Stimulated activated naive CD8-positive, alpha-beta T cell treated with anti-CD3 and anti-CD28 coated beads, Interleukin-15, amount 100 ng/mL, for 72 hours (primary cell): ENCODE measurements at places on chromosomes 11 and 22.

GRCh38 chr22:46180370-46181137, 30.2 kb downstream of the PPARA start:
- DNase-seq = peak; percentile 24

DNA sequence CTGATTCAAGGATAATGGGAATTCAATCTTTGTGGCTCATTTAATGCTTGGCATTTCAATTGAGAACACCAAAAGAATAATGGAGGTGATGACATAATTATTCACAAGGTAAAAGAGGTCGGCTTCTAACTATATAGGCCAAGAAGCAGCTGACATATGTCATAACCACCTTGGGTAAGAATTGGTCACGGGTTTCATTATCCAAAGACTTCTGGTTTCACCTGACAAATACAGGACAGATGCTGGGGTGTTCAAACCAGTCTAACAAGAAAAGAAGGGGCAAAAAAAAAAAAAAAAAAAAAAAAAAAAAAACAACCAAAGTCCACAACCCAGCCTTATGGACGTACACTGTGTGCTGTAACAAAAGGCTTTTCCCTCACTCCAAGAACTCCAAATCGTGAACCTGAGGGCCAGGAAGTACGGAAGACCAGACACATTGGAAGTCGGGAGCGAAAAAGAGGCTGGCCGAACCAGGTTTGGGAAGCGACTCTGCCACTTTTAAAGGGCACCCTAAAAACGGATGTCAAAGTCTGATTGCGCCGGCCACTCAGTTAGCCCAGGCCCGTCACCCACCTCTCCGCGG, 385 bp downstream of the HARBI1 start:
- DNase-seq = no peak

DNA sequence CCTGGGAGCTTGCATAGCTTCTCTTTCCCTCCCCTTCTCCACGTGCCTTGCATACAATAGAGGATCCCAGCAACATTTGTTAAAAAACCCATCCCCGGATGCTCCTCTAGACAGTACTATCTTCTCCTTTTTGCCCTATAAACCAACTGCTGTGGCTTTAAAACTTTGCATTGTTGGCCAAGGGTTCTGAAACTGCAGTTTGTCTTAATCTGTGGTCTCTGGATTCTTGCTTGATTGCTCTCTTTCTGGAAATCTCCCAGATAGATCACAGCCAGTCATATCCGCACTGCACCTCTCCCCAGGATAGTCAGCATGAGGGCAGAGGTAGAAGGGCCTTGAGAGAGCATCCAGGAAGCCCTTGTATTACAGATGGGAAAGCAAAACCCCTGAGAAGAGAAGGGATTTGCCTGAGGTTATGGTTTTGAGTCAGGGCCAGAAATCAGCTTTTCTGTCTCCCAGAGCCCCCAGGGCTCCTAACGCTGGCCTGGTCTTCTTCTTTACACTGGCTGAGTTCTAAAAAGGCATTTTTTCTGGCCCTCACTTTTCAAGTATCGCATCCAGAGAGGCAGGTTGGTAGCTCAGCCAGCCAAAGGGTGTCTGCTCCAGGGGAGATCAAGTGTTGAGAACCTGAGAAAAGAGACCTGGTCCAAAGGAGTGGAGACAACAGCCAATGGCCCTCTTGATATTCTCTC, 70.6 kb downstream of the ADM start:
- DNase-seq = no peak

DNA sequence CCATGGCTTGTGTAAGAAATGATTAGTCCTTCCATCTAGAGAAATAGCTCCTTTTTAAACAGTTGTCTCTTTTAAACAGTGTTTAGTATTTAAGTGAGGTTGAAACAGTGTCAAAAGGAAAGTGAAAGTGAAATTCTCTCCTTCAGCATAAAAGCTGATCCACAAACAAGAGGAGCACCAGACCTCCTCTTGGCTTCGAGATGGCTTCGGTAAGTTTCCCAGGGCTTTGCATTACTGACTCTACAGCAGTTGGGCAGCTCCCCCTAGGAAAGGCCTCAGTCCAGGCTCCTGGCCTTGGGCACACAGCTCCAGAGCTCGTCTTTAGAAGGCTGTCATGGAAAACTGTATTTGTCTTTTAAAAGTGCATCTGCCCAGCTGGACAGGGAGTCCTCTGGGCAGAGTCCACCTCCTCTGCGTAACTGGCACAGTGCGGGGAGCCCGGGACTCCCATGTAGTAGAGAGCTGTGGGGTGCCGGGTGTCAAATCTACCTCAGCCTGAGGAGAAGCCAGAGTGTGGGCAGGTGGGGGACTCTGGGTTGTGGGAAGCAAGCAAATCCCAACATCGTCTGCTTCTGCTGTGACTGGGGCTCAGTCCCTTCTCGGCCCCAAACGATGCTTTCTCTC, at the start of gene PLAAT4:
TSS of gene PLAAT4 (plus strand) at position 140 of the 624 bp plus-strand sequence. CDS start at position 201, 61 bp downstream.
- DNase-seq = peak; percentile 29

GRCh38 chr11:71281831-71282230, 29.5 kb upstream of the SHANK2 start:
- no peak for DNase-seq

GRCh38 chr11:8034604-8035190, 46.3 kb upstream of the TUB start:
- DNase-seq = no peak

- DNase-seq = no peak
Measured at GRCh38 chr11:46216765-46217089, 60.7 kb upstream of the CREB3L1 start.

GRCh38 chr11:101748572-101749344, 165.0 kb upstream of the TRPC6 start:
- no peak for DNase-seq

DNA sequence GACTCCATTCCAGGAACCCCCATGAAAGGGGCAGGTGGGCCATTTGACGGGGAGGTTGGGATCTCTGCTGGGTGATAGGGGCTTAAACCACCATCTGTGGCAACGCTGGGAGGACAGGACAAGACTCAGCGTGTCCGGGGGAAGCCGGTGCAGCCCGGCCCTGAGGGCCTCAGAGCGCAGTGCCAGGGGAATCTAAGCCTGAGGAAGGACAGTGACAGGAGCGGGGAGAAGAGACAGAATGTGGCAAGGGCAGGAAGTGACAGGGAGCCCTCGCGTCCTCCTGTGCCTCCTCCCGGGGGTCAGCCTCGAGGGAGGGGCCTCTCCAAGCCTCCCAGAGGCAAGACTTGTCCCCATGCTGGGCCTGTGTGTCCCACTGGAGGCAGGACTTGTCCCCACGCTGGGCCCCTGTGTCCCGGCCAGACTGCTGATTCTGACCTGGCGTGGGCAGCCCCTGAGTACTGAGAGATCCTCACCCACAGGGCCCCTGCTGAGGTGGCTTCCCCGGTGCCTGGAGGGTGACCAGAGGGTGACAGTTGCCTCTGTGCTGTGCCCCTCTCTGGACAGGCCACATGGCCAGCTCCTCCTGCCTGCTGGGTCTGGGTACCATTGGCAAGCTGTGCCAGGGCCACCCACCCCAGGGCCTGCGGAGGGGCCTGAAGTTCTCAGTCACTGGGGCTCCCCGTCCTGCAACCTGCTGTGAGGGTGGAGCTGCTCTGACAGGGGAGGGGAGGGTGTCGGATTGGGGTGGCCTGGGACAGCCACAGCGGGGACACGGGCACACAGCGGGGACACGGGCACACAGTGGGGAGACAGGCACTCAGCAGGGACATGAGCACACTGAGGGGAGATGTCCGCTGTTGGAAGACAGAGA, 676.2 kb downstream of the BRD1 start:
- DNase-seq = no peak

GRCh38 chr11:12900496-12900895, 108.6 kb upstream of the RASSF10 start:
- no peak for DNase-seq

DNA sequence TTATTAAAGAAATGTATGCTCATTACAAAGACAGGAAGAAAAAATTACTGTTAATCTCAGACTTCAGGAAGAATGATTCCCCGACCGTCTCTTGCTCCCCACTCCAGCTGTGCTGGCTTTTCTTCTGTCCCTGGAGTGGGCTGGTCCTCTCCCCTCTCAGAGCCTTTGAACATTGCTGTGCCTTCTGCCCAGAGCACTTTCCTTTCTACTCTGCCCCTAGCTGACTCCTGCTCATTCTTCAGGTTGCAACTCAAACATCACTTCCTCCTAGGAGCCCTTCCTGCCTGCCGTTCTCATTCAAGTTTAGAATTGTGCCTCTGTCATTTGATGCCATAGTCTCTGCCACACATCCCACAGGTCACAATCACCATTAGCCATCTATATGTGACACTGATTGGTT, 329.5 kb downstream of the MIAT start:
- no peak for DNase-seq

- no peak for DNase-seq
Measured at GRCh38 chr22:37028692-37029674, 9.4 kb downstream of the MPST start.

- no peak for DNase-seq
Measured at GRCh38 chr11:62854013-62854824, 14.8 kb upstream of the WDR74 start.

- no peak for DNase-seq
Measured at GRCh38 chr11:92391364-92391763, 166.7 kb downstream of the FAT3 start.

DNA sequence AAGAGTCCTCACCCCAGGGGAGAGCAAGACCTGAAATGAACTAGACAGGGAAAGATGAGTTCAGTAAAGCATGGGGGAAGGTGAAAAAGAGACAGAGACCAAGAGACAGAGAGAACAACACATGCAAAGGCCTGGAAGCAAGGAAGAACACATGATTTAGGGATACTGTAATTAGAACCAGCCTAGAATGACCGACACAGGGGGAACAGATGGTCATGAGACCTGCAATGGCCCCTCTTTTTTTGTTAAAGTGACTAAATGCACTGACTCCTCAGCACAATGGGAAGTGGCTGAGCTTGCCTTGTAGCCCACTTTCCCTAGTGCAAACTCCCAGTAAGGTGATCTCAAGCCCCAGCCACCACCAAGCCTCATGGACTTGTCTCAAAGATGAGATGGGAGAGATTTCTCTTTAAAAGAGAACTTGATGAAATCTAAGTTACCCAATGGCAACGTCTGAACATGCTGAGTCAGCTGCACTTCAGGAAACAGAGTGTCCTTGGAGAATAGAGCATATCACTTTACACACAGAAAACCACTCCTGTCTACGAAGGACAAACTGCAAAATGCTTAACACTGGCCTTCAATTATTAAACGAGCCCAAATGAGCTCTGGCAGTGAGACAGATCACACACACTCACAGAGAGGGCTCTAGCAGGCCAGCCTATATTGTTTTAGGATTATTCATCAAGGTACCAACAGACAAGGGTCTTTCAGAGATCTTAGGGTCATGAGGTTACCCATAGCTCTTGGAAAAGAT, 91.0 kb downstream of the SERGEF start:
- no peak for DNase-seq

DNA sequence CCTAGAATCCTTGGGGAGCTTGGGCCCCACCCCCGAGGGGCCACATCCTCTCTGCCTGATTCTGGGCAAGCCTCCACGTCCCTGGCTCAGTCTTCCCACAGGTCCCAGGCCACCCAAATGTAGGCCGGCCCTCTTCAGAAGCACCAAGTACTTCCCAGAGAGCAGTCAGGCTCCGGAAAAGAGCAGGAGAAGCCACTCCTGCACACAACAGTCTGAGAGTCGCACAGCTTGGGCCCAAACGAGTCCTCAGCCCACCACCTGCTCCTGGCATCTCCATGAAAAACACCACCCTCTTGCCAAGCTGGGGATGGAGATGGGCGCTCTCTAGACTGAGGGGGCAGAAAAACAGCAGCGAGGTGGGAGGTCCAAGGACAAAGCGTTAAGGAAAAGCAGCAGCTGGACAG, 15.4 kb downstream of the EHD1 start:
- no peak for DNase-seq

- DNase-seq = no peak
Measured at GRCh38 chr22:47653921-47654320, 891.5 kb downstream of the TBC1D22A start.

DNA sequence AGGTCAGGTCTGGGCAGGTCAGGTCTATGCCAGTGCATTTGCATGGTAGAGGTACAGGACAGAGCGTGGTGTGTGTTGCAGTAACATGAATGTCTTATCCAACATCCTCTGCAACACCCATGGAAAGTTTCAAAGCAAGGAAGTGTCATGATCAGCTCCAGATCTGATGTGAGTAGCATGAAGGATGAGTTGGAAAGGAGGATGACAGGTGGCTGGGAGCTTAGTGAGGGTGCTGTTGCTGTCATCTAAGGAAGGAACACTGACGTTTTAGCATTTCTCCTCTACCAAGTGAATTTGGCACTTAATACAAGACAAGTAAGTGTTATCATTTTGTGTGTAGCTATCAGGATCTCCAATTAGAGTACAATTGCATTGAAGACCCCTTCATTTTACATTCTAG, 65.1 kb downstream of the GRK3 start:
- DNase-seq = no peak

- DNase-seq = no peak
Measured at GRCh38 chr11:121592708-121593107, 139.9 kb upstream of the SORL1-AS1 start.

- no peak for DNase-seq
Measured at GRCh38 chr11:13101644-13102512, 92.8 kb downstream of the RASSF10 start.
